Nucleus accumbens (tissue), 56 donors: ENCODE measurements at places on chromosomes 11 and 22.

DNA sequence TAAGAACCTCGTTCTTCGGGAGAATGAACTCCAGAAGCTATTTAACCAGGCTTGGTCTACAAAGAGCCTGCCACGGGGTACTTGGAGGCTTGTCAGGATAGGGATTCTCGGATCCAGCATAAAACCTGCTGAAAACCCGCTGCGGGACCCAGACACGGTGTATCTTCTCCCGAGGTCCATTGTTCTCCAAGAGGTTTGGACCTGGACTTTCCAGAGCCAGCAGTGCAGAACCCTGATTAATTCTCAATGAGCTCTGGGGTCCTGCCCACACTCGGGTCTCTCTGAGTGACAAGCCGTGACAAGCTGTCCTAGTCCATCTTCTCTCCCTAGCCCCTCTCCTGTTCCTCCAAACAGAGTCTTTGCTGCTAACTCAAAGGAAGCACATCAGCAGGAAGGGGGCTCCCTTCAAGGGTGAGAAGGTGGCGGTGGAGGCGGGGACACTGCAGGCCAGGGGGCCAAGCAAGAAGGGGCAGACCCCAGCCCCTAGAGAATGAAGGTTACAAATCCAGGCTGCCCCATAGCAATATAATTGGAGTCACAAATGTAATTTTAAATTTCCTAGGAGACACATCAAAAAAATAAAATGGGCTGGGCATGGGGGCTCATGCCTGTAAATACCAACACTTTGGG, 12.2 kb downstream of the SHANK2 start:
- DNase-seq: no peak

- DNase-seq: no peak
These were observed 27.1 kb downstream of the PRDM10 start for GRCh38 chr11:129975543-129975942.

DNA sequence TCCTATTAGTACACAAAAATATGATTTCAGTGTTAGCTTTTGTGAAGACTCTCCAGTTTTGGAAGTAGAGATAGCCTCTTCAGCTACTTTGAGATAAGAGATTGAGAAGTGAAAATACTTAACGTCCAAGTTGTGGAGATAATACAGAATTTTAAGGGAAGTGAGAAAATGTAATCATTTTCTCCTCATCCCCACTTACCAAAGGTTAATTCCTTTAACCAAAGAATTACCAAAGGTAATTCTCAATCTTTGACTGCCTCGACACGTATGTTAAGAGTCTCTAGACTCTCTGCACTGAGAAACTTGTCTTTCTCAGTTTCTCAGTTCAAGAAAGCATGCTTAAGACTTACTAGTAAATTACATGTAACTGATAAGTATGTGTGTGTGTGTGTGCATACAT, 15.3 kb downstream of the C11orf54 start:
- no peak for DNase-seq

DNA sequence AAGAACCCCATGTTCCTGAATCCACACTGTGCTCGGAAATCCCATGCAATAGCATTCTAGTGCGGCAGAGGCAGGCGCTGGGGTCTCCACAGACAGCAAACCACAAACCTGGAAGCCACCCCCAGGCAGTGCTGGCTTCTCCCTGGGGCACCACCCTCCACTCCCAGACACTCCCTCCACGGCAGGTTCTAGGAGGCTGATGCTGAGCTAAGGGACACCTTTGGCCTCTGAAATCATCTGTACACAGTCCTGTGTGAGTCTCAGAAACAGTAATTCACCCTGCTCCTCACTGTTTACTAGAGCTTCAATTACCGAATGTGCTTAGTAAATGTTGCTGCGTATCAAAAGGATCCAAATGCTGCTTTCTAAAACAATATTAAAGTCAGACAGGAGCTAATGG, 129.3 kb downstream of the EFCAB6 start:
- no peak for DNase-seq

DNA sequence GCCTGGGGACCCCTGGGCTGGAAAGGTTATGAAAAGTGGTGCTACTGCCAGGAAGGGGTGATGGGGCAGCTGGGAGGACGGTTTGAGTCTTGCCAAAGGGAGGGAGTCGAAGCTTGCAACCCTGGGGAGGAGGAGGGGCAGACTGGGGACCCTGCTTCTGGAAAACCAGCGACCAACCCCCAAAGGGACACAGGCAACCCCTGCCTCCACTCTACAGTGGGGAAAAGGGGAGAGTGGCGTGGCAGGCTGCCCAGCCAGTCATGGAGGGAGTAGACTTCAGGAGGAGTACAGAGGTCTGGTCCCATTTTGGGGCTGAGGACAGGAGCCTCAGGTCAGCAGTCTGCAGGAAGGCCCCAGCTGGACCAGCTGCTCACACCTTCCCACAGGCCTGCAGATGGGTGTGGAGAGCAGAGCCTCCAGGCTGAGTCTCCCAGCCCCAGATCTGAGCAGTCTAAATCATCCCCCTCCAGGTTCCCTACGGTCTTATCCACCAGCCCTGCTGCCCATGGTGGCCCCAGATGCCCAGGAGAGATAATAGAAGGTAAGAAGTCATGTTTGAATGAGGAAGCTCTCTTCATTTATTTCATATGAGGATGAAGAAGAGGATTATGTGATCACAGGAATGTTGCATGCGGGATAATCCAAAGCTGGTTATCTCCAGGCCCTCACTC, 3.3 kb downstream of the DDT start:
- no peak for DNase-seq

GRCh38 chr22:34129691-34130486, 209.6 kb upstream of the LARGE1 start:
- DNase-seq: no peak

DNA sequence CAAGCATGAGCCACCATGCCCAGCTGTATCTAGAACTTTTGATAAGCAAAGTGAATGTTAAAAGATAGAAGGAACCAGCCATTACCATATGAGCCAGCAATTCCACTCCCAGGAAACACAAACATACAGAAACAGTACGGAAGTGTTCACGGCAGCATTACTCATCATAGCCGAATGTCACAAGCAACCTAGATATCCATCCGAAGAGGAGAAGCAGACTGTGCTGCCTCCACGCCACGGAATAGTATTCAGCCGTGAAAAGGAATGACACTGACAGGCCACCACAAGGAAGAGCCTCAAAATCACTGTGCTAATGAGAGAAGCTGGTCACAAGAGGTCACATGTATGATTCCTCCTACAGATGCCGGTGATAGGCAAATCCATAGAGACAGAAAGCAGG, 17.6 kb upstream of the MGAT3 start:
- no peak for DNase-seq

DNA sequence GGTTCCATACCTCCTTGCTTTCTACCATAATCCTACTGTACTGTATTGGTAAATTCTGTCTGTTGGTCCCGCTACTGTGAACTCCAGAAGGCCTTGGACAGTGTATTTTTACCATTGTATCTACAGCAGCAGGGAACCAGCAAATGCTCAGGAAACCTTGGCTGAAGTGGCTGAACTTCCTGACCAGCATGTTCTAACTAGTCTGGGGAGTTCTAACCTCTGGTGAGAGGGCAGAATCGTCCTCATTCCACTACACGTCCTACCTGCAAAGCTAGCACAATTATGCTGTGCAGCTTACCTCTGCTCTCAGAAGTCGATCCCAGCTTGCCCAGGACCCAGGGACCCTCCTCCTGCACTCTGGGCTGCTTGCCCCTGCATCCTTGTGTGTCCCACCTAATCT, 283.1 kb downstream of the TENM4 start:
- no peak for DNase-seq
